Hair follicle dermal papilla cell (primary cell): ENCODE measurements at places on chromosomes 3 and 15. TPM values are rescaled to one million over a fixed set of nuclear protein-coding genes. Genes with fewer than 3 reads are reported as not detected.

AP4E1 gene
- 14.1 and 19.1 TPM in 2 replicates for total RNA-seq

NPAP1 gene
- not detected in 2 replicates for total RNA-seq

MAP6D1 gene
- total RNA-seq, result 2.1 and 2.8 TPM in 2 replicates

GLCE gene
- total RNA-seq, result 12.0 and 13.6 TPM in 2 replicates

RPP25 gene
- 7.4 and 9.9 TPM in 2 replicates for total RNA-seq

ZNF860 gene
- total RNA-seq, result 0.81 and 0.85 TPM in 2 replicates

CD200 gene
- 0.12 TPM in 1 of 2 replicates, not detected in the other for total RNA-seq

GABRA5 gene
- total RNA-seq, result under 0.01 TPM in 1 of 2 replicates, not detected in the other

CHRD gene
- total RNA-seq, result 0.36 and 0.65 TPM in 2 replicates

SEMA6D gene
- total RNA-seq, result 11.8 and 16.7 TPM in 2 replicates

LINS1 gene
- 14.3 and 19.3 TPM in 2 replicates for total RNA-seq

SMARCC1 gene
- 36.1 and 41.4 TPM in 2 replicates for total RNA-seq

KLF15 gene
- total RNA-seq, result 0.49 and 1.1 TPM in 2 replicates

LARP6 gene
- total RNA-seq, result 56.6 and 63.4 TPM in 2 replicates

NOX5 gene
- 0.49 and 0.65 TPM in 2 replicates for total RNA-seq

GUCA1C gene
- not detected in 2 replicates for total RNA-seq

SAMD7 gene
- not detected in 2 replicates for total RNA-seq

SLC27A2 gene
- 0.16 and 0.24 TPM in 2 replicates for total RNA-seq

TRH gene
- not detected in 2 replicates for total RNA-seq
